ENCODE measurements at places on chromosomes 7 and 10.

- DNase-seq, result no peak
These were observed 149.2 kb downstream of the PLPP4 start for GRCh38 chr10:120606051-120606764.

- no peak for DNase-seq
These were observed 29.1 kb downstream of the MKX start for GRCh38 chr10:27716521-27716920.

DNA sequence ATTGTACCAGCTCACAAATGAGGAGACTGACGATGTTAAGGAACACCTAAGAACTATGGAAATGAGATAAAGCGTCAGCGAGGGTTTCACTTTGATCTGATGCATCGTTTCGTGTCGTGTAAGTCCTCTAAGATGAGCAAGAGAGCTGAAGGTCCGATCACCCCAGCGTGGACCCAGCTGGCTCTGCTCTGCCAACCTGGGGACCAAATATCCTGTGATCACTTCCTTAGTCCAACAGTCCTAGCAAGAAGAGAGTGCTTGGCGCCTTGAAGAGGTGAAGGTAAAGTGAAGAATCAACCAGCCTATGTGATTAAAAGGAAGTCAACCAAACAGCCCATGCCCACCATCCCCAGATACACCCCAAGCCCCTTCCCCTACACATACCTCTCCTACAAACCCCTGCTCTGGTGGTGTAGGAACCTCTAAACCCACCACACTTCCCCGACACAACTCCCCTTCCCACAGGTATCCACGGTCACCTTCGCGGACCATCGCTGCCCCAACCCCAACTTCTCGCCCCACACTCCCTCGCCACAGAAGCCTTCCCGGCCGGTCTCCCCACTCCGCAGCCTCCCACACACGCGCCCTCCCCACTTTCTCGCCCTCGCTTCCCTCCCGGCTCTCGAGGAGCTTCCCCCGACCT is 722 bp downstream of the UPF2 start:
- peak; percentile 13 for DNase-seq

DNA sequence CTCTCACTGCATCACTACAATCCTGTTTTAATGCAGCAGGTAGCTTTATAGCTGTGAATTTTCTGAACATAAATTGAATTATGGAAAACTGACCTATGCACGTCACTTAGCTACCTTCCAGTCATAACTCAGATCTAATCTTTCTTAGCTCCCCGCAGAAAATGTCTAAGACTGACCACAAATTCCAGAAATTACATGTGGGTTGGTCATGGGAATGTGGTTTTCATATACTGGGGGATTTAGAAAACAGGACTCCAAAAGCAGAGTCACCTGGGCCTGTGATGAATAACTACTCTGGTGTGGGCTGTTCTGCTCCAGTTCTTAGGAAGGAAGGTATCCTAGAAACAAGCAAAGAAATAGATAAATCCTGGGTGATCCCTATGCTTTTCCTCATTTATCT is 178.4 kb upstream of the LRRTM3 start:
- no peak for DNase-seq

- no peak for DNase-seq
These were observed 732 bp downstream of the CPVL start for GRCh38 chr7:29145553-29146056.

DNA sequence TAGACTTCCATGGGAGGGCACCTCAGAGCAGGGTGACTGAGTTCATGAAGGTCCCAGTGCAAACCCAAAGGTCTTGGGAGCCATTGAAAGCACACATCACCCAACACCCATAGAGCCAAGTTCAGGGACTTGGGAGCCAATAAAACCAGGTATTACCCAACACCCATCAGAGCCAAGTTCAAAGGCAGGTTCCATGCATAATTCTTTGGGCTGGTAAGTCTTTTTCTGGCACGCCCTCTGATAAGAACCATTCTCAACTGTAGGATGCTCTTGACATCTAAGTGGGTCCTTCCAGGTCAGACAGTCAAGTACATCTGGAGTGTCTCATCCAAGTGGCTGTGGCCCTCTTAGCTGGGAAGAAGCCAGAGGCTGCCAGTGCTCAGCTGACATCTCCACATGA is 63.2 kb downstream of the EBF3 start:
- no peak for DNase-seq

- DNase-seq, result no peak
These were observed 47.6 kb downstream of the ADCYAP1R1 start for GRCh38 chr7:31099451-31100444.

GRCh38 chr7:91288208-91288824 is 24.1 kb downstream of the FZD1 start:
- no peak for DNase-seq
